ENCODE measurements at places on chromosomes 3 and 15.

GRCh38 chr3:112966633-112967032, 8.3 kb downstream of the CD200R1 start:
- DNase-seq: no peak

GRCh38 chr3:60192297-60193114, 1058.7 kb downstream of the FHIT start:
- no peak for DNase-seq

DNA sequence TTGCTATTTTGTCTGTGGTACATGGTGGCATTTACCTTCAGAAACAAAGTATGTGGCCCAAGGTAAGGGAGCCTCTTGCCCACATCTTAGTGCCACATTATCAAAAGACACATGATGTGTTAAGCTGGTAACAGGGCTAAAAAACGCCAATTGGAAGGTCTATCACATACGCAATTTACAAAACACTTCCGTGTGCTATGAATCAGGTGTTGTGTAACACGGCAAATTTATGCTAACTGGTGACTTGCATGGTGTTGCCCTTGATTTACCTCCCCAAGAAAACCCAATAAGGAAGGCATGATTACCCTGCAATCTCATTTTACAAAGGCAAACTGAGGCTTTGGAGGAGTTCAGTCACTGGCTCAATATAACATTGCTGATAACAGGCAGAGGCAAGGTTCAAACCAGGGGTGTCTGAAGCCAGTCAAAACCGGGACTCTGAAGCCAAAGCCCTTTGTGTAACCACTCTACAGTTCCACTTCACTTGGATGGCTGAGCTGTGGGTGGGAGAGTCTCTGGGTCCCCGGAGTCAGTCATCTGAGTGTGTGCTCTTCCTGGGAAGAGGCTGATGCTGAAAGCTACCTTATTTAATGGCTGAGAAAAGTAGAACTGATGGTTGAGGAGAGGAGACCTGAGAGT, 103.9 kb upstream of the BCL6 start:
- no peak for DNase-seq

GRCh38 chr3:194967151-194968117, 281.8 kb downstream of the FAM43A start:
- DNase-seq: no peak

DNA sequence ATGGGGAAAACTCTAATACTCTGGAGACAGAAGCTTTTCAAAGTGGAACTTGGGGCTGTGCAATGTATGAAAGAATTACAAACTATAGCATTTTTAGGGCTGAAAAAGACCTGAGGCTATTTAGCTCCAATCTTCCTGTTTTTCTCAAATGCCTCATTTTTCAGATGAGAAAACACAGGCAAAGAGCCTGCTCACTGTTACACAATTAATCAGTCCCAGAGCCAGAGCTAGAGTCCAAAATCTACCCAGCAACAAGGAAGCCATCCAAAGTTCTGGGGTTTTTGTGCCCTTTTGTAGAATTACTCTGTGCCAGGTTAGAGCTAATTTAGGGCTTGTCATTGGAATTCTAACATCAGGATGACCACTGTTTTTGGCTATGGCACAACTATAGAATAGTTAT, 45.5 kb downstream of the GPR149 start:
- no peak for DNase-seq

GRCh38 chr15:69127306-69127705, 33.1 kb upstream of the GLCE start:
- DNase-seq: no peak

DNA sequence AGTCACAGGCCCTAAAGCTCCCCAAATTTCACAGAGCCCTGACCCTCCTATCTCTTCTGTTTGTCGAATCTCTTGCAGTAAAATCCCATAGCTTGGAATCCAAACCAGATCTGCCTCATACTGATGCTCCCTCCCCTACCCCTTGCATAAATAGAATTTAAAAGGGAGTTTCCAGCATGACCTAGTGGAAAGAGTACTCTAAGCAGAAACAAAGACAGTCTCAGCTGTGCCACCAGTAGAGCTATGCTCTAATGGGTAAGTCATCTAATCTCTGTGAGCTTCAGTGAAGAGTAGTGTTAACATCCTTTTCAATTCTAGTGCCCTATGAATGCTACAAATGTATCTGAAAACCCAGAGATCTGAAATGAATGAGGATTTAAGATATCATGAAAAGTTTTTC, 4.0 kb upstream of the SLC12A1 start:
- DNase-seq: no peak

DNA sequence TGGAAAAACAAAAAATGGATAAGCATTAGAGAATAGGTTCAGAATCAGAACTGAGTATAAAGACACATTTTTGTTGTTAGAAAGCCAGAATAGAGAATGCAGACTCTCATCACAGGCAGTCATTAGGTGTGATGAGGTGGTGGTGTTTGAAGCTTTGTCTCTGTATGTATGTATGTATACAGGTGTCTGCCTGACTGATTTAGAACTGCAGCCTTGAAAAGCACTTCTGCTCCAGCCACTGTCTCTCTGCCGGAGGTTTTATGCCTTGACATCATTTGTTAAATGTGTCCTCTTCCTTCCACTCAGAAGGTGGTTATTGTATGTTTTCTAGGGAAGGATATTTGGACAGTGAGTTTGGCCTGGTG, 80.7 kb upstream of the ZBED2 start:
- DNase-seq: no peak

GRCh38 chr3:108022256-108023150, 68.3 kb downstream of the CD47 start:
- no peak for DNase-seq

- no peak for DNase-seq
Observed at GRCh38 chr15:65812916-65813315, 20.8 kb upstream of the DENND4A start.

- DNase-seq: no peak
Observed at GRCh38 chr3:192816351-192816750, 89.0 kb upstream of the FGF12 start.

- no peak for DNase-seq
Observed at GRCh38 chr3:179451265-179452175, at the start of gene GNB4. GNB4 (minus strand) TSS chr3:179451470; CDS start chr3:179426200, 25,270 bp downstream.

DNA sequence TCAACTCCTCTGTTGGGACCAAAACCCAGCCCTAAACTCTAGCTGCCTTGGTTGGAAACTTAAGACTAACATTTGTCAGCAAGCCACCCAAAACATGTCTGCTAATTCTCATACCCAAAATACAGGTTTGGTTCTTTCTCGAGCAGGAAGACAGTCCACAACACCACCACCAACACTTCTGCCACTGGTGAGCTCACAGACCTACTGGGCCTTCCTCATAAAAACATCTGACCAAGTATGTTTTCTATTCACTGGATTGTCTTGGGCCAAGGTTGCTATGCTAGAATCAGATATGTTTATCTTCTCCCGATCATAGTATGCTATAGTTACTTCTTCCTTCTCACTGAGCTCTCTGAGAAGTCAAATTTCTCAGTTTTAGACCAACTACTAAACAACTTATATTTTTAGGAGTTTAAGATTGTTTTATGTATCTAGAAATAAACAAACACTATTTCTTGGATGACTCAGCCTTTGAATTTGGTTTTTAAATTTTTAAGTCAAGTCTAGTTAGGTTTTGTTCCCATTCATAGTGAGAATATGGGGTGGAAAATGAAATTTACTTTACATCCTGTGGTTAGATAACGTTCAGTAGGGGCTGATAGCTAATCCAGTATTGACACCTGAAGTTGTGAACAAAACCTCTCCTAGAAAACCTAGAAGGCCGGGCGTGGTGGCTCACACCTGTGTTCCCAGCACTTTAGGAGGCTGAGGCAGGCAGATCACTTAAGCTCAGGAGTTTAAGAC, 360.5 kb downstream of the RSL24D1 start:
- DNase-seq: no peak

GRCh38 chr3:170511371-170511770, 74.5 kb downstream of the SLC7A14 start:
- DNase-seq: no peak

DNA sequence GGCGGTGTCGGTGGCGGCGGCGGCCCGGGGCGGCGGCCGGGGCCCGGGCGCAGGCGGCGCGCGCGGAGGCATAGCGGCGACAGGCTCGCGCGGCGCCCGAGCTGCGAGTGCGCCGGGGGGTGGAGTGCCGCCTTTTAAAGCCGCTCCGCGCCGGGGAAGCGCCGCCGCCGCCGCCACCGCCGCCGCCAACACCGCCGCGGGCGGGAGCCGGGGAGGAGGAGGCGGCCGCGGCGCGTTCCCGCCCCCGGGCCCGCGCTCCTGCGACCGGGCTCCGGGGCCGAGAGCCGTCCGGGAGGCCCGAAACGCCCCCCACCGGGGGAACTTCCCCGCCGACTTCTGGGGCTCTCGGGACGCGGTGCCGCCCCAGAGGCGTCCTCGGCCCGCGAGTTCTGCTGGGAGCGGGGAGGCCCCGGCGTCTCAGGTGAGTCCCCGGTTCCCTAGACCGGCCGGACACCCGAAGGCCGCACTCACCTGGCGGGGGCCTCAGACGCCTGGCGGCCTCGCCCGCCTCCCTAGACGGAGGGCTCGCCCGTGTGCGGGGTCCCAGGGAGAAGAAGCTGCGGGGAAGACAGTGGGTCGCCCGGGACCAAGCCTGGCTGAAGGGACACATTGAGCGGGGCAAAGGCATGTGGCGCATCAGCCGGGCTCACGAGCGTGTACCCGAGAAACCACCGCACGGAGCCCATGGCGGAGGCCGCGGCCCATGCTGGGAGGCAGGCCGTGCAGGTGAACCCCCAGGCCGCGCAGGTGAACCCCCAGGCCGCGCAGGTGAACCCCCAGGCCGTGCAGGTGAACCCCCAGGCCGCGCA, at the start of gene PCSK6:
Gene PCSK6 (minus strand): TSS at position 109 of the 809 bp plus-strand sequence. CDS start 37 bp downstream, at position 72.
- no peak for DNase-seq

GRCh38 chr3:41120460-41120859, 78.8 kb upstream of the CTNNB1 start:
- DNase-seq: no peak

DNA sequence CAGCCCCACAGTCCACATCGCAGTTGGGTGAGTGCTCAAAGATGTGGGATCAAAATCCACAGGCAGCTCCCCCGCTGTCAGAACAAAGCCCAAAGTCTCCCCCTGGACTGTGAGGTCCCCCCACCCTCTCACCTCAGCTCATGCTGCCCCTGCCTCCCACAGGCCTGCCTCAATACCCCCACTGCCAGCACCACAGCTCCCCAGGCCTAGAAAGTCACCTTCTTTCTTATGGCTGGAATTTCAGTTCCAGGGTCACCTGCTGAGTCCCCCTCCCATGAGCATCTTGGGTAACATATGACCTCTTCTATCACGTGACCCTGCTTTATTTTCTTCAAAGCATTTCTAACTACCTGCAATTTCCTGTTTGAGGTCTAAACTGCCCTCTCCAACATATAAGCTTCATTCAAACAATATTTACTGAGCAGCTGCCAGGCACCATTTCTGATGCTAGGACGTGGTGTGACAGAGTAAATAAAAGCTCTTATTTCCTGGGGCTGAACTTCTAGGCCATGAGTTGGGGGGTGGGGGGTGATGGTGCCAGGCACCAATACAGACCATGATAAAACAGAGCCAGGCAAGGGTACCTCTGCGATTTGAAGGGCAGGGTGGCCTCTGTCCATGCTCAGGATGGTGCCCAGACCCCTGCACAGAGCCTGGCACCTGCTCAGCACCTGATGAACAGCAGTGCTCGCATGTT, 2.4 kb upstream of the TMEM89 start:
- DNase-seq: no peak

- DNase-seq: no peak
Observed at GRCh38 chr3:67781871-67782270, 127.5 kb upstream of the SUCLG2 start.

DNA sequence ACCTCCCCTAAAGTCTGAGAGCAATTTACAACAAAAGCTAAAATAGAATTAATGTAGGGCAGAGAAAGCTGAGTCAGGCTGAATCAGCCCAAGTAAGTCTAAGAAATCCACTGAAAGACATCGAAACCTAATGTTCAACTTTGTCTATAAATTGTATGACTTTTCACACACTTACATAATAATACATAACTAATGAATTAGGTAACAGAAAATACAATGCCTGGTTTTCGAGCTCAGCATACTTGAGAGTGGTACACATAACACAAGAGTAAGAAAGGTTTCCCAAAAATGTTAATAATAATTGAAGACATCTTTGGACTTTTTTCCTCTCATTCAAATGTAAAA, 55.3 kb upstream of the VGLL4 start:
- DNase-seq: no peak

DNA sequence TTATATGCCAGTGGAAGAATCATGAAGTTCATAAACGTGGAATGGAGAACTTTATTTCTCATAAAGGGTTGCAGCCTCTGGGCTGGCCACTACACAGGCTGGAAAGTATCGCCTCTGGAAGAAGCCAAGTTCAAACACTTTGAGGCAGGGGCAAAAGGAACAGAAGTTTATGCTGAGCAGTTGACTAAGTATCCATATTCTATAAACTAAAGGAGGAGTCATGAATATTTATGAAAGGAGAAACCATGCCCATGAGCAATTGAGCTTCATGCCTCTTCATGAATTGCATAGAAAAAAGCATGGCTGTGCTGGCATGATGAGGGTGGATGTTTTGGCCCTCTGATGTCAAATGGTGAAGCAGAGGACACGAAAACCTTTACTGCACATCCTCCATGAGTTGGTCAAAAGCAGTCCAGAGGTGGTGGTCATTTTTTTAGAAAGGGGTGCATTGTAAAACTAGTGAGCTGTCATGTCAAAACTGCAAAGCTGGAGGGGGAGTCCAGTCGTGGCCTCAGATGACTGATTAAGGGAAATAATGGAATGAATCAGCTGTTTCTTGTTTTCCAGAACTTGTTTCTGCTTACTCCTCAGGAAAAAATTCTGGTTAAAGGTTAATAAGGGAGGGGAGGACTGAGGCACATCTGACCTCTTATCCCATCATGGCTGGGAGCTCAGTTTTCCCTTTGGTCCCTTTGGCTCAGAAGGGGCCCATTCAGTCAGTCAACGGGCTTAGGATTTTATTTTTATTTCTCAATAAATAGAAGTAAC, 276.7 kb downstream of the CHL1 start:
- no peak for DNase-seq

GRCh38 chr3:127796045-127796830, 26.1 kb downstream of the MGLL start:
- no peak for DNase-seq

DNA sequence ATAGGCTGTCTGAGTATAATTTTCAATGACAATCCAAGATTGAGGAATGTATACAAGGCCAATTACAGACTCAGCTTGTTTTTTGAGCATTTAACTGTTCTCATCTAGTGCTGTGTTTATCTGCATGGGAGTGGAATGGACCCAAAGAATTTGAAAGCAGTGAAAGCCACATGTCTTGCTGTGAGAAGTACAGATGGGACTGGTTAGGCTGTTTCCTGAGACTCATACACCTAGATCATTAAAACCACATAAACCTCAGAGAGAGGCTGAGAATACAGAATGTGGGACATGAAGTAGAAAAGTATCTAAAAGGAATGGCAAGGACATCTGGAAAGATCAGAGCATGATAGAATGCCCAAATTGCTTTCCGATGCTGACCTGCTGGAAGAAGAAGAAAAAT, 224.6 kb downstream of the NLGN1 start:
- DNase-seq: no peak

DNA sequence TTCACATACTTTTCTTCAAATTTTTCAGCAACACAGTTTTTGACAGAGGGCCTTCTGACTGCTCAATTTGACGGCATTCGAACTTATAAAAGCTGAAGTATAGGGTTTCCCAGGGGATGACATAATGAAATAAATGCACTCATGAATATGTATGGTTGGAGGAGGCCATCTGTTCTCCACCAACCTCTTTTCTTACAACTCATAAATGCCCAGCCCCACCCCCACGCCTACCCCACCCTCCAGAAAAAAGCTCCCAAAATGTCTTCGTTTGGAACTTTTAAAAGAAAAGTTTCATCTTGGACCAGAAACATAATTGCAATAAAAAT, 211.6 kb upstream of the LRRN1 start:
- DNase-seq: no peak

GRCh38 chr3:121995161-121996137, 26.6 kb downstream of the ILDR1 start:
- DNase-seq: no peak

All from stimulated activated CD8-positive, alpha-beta memory T cell treated with anti-CD3 and anti-CD28 coated beads, Interleukin-4, amount 100 ng/mL, for 4 hours (primary cell).